GOT3 (cell line): ENCODE measurements at places on chromosomes 1 and 21.

GRCh38 chr1:18726368-18726767 lies 95.7 kb downstream of the PAX7 start:
- DNase-seq = no peak

DNA sequence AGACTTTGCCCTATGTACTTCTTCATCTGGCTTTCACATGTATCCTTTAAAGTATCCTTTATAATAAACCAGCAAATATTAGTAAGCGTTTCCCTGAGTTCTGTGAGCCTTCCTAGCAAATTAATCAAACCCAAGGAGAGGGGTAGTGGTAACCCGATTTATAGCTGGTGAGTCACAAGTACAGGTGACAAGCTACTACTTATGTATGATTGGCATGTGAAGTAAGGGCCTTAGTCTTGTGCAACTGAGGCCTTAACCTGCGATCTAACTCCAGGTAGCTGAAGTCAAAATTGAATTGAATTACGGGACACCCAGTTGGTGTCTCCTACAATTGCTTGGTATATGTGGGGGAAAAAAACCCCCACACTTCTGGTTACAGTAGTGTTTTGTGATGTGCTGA lies 26.0 kb downstream of the SLC16A1 start:
- no peak for DNase-seq

- no peak for DNase-seq
Observed at GRCh38 chr1:161994175-161994668, 29.4 kb downstream of the OLFML2B start.

DNA sequence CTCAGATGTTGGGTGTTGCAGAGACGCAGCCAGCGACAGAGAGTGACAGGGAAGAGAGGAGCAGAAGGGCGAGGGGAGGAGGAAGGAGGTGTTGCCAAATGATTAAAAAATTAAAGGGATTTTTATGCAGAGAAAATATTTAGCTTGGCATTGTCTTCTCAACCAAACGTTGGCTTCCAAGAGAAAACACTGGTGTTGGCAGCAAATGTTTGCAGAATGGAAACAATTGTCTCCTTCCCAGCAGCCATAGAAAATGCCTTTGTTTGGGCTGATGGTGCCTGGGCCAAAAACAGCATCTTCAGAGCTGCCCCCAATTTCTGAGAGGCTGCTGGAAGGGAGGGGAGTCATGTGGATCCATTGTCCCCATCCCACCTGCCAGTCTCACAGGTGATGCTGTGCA lies 29.7 kb upstream of the GRIK3 start:
- no peak for DNase-seq

GRCh38 chr1:185432948-185433347 lies 115.9 kb upstream of the IVNS1ABP start:
- DNase-seq = no peak
